Astrocyte of the cerebellum (primary cell): ENCODE measurements at places on chromosomes 7 and 10.

DNA sequence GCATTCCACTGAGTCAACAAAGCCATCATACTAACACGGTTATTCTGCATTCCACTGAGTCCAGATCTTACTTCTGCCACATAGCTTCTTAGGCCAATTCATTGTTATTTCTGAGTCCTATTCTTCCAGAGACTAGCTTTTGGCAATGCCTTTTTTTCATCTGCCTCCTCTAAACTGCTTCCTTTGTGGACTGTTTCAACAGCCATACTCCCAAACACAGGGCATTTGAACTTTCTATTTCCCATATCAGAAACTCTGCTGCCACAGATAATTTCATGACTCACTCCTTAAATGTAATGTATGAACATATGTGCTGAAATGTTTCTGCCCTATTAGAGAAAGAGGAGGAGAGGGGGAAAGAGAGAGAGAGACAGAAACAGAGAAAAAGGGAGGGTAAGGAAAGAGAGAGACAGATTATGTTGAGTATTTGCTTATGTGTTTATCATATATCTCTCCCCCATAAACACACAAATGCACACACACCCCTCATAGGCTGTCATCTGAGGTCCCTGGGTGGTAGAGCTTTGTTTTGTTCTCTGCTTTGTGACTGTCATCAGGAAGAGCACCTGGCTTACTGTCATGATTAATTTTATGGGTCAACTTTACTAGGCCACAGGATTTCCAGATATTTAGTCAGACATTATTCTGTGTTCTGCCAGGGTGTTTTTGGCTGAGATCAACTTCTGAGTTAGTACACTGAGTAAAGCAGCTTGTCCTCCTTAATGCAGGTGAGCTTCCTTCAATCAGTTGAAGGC is 308.0 kb upstream of the KCND2 start:
- DNase-seq = no peak

GRCh38 chr7:123929655-123930054 is 4.6 kb downstream of the SPAM1 start:
- DNase-seq = no peak

DNA sequence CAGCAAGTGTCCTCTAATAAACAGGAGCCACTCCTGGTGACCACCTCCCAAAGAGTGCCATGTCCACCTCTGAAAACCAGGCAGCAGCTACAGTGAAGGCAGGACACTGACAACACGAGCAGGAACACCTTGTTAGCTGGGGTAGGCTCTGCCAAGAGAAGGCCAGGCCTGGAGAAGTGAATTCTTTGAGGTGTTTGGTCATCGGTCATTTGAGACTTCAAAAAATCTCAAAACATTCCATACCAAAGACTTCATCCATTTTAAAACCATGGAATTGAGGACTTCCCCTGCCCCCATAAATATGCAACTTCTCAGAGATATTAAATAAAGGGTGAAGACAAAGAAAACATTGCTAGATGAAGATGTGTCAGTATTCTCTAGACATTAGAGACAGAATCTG is 28.4 kb upstream of the OPALIN start:
- DNase-seq = no peak

- DNase-seq = no peak
These were observed 91.0 kb upstream of the FAM20C start for GRCh38 chr7:101146-102046.

DNA sequence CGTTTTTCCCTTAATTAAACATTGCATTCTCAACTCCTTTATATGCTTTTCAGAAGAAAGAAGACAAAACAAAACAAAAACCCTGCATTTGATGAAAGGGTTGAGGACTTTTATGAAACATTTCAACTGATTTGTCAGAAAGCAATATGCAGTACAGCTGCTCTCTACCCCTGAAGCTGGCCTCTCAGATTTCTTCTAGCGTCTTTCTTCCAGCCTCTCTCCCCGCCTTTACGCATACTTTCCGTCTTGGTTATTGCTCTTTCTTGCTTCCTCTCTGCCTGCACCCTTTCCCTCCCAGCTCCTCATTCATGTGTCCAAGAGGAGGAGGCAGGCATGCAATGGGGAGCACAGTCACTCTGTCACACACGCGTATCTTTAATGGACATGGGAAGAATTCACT is 91.0 kb upstream of the COL1A2 start:
- DNase-seq = no peak

GRCh38 chr10:75230600-75231038 is 5.1 kb downstream of the COMTD1 start:
- DNase-seq = peak; percentile 68

DNA sequence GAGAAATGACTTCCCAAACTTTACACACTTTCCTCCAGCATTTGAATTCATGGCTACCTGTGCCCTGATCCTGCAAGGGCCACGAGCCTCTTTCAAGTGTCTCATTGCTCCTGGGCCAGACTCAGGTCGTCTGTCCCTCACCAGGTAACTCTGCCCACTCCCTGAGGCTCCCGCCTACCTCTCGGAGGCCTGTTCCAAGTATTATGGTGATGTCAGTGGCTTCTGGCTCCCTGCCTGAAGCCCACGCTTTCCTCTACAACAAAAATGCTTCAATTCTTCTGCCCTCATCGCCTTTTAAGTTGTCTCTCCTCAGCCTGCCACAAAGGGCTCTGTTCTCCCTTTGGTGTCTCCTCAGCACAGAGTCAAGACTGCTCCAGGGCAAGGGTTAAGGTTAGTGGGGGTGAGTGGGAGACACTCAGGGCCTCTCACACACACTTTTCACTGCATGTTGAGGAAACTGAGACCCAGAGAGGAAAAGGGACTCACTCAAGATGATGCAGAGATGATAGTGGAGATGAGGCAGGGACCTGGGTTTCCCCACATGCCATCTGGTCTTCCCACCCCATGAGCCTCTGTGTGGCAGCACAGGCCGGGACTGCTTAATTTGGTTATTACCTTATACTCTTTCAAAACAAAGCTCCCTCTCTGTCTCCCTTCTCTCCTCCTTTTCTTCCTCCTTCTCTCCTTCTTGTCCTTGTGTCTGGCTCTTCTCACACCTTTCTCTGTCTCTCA is 28.3 kb upstream of the EGR2 start:
- DNase-seq = no peak

DNA sequence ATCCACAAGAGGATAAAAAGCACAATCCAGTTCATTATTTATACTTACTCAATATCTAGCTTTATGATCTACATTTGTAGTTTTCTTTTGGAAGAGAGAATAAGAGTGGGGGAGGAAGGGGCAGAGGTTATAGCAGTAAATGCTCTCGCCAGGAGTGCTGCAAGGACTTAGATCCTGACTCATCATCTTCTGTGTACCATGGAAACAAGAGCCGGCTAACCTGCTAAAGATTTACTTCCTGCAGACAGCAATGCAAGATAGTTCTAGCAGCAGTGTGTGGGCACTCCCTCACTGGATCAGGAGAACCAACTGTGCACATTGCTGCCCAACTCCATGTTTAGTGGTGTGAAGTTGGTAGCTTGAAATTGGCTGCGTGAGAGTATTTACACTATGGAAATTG is 47.7 kb upstream of the TRIL start:
- no peak for DNase-seq

- no peak for DNase-seq
These were observed 56.8 kb downstream of the SDHAF3 start for GRCh38 chr7:97174303-97174702.

- peak; percentile 88 for DNase-seq
These were observed 229.7 kb upstream of the KCND2 start for GRCh38 chr7:120043250-120043649.

DNA sequence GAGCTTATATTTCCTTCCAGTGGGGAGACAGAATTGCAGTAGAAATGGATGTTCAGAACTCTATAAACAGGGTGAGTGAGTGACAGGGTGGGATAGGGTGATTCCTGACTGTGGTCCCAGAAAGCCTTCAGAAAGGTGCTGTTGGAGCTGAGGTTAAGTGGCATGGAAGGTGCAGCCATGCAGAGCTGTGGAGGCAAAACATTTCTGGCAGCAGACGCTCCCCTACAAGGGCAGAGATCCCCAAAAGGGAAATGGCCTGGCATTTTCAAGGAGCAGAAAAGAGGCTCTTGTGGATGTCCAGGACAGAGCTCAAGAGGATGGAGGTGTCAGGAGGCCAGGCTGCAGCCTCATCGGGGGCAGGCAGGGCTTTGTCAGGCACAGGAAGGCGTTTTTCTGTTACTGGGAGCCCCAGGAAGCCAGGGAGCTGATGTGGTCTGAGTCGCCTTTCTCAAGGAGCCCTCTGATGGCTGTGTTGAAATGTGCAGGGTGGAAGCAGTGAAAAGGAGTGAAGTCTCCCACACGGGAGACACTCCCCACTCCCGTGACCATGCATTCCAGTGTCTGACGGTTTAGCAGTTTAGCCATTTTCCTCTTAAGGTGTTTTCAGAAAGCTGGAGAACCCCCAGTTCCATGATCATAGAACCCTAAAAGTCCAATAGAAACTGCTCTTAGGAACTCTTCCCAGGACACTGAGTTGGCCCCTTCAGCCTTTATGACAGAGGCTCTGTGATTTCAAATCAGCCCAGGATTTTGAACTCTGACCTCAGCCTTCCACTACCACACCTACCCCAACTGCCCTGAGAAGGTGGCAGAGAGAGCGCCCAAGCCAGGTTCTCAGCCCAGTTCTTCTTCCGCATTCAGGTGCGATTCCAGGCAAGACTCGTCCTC is 96.2 kb downstream of the C10orf105 start:
- no peak for DNase-seq

GRCh38 chr7:29851487-29851886 is 45.2 kb downstream of the WIPF3 start:
- DNase-seq = no peak

- no peak for DNase-seq
These were observed 425.7 kb upstream of the NFE2L3 start for GRCh38 chr7:25726170-25726780.

DNA sequence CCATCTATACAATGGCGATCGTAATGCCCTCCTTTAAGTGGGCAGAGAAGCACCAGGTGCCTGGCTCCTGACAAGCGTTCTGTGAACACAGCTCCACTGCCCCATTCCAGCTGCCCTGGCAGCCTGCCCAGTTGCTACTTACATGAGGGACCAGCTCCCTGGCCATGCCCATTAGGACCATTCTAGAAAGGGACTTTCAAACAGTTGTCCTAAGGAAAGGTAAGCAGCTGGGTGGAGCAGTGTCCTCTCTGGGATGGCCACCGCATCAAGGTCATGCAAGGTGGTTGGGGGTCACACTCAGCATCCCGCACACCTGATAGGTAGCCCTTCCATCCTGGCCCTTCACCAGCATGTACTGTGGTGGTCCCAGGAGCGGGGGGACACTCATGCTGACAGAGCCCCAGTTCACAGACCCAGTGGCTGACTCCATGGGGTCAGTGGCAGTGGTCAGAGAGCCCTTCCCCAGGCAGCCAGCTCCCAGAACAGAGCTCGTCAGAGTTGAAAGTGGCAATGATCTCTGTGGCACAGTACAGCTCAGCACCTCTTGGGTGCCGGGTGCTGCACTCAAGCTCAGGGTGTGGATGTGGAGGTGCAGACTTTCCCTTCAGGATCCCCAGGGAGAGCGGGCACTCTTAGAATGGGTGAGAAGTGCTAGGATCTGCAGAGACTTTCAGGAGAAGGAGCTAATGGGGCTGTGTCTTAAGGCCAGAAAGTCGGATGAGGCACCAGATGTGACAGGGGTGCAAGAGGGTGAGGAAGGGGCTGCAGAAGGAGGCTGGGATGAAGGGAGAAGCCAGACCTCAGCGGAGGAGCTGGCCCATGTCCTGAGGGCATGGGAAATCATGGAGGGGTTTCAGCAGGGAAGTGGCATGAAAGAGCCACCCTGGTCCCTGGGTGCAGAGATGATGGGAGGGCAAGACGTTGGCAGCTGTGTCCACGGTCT is 10.9 kb downstream of the MMRN2 start:
- no peak for DNase-seq

GRCh38 chr10:103859161-103860086 is 4.0 kb upstream of the SH3PXD2A start:
- DNase-seq = peak; percentile 56

GRCh38 chr10:72812415-72812752 is 81.2 kb upstream of the OIT3 start:
- DNase-seq = no peak

DNA sequence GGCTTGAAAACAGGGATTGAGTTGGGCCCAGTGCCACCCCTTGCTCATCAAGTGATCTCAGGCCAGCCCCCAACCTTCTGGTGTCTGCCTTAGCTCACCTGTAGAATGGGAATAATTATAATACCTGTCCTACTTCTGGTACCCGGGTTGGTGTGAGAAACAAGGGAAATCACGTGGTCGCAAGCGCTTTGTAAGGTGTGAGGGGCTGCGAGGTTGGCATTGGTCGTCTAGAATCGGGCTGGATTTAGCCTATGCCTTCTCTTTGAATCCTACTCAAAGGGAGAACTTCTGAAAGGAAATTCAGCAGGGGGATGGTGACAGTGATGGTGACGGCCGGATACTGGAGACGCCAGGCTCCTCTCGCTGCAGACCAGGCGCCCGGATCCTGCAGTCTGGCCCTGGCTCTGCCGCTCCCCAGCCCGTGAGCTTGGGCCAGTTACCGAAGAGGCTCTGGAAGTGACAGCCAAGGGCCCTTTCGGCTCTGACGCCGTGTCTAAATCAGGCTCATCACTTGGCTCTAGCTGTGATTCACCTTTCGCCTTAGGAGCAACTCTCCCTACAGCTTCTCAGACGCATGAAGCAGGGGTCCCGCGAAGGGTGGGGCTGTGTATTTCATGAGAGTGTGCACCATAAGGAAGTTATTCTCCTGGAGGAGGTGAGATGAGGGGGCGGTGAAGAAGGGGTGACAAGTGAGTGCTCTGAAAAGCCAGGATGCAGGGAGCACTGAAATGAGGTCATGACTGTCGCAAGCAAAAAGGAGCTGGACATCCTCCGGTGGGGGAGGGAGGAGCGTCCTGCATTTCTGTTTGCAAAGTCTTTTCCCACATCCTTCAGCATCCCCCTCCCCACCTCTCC is 4.0 kb upstream of the CREB5 start:
- DNase-seq = no peak
